ENCODE measurements at places on chromosomes 12 and 14. TPM values are rescaled to one million over a fixed set of nuclear protein-coding genes. Genes with fewer than 3 reads are reported as not detected.

Gene B4GALNT1
- total RNA-seq, result 47.5 TPM

Gene KRT73
- total RNA-seq, result not detected

Gene C12orf54
- not detected for total RNA-seq

Gene HOXC12
- not detected for total RNA-seq

Gene SLC35F4
- total RNA-seq, result 7.6 TPM

Gene LRP1-AS
- not detected for total RNA-seq

Gene FLVCR2
- 6.7 TPM for total RNA-seq

All from diencephalon (tissue), 1 donor.